ENCODE measurements at places on chromosomes 13 and 19.

- DNase-seq: no peak
Measured at GRCh38 chr19:13929340-13929739, 8.9 kb downstream of the PODNL1 start.

DNA sequence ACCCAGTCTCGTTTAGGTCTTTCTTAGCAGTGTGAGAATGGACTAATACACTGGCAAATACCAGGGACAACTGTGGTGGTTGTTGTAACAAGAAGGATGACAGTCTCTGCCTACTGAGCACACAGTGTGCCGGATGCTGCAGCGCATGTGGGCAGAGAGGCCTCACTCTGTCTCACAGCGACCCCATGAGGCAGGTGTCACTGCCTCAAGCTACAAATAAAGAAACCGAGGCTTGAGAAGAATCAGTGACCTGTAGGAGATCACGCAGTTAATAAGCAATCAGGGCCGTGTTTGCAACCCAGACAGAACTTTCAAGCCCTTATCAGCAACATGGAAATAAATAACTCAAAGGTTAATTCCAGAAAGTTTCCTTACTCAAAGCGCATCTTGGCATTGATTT lies 40.5 kb upstream of the GAS6 start:
- DNase-seq: peak; percentile 50

- DNase-seq: no peak
Measured at GRCh38 chr19:3556978-3557460, 367 bp downstream of the MFSD12 start.

- DNase-seq: no peak
Measured at GRCh38 chr19:31955884-31956283, 389.5 kb upstream of the ZNF507 start.

GRCh38 chr13:32609428-32609827 lies 23.2 kb downstream of the PDS5B start:
- DNase-seq: no peak

- DNase-seq: no peak
Measured at GRCh38 chr19:8148410-8149260, 757 bp downstream of the FBN3 start.

- no peak for DNase-seq
Measured at GRCh38 chr13:29502391-29503008, 93.0 kb downstream of the SLC7A1 start.

DNA sequence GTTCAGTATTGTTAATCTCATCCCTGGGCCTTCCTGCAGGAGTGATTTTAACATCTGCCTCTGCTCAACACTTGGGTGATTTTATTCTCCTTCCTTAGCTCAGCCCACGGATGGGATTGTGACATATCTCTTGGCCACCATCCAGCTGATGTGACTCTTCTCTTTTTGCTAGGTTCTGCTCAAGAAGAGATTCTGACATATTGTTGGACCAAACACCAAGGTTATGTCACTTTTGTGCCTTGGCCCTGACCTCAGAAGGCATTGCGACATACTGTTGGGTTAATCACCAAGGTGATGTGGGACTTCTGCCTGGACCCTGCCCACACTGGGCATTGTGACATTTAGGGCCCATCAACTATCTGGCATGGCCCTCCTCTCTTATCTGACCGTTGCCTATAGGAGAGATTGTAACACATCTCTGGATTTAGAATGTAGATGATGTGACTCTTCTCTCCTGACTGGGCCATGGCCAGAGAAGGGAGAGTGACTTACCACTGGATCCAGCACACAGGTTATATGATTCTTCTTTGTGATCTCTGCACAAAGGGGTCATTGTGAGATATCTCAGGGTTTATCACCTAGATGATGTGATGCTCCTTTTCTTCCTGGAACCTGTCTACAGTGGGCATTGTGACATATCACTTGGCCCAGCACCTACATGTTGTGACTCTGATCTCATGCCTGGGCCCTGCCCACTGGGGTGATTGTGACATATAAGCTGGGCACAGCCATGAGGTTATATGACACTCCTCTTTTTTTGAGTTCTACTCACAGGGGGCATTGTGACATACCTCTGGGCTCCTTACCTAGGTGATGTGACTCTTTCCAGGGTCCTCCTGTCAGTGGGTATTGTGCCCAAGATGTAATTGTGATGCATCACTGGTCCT lies 88.8 kb downstream of the ZNF429 start:
- no peak for DNase-seq

DNA sequence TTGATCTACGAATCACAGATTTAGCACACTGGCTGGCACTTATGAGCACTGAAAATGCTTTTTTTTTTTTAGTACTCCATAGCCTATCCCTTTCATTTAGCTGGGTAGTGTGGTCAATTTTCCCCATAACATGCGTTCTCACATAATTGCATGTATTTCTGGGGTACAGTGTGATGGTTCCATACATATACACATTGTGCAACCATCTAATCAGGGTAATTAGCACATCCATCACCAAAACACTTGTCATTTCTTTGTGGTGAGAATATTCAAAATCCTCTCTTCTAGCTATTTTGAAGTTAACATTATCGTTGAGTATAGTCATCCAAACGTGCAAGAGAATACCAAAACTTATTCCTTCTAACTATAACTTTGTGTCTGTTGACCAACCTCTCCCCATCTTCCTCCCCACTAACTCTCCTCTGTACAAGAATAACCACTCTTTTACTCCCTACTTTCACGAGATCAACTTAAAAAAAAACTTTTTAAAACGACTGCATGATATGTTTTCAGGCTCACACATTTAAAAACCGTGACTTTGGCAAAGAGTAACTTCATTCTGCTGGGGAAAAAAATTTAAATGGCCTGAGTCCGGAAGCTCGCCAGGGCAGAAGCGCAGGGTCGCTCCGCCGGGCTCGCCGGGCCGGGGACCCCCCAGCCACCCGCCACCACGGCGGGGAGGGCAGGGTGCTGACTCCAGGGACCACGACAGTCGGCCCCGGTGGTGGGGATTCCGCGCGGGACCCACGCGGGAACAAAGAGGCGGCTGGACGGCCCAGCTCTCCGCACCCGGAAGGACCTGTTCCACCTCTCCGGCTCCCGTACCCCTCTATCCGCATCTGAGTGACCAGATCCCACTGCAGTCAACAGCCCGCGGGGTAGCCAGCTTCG lies 868 bp upstream of the UBAC2 start:
- no peak for DNase-seq

GRCh38 chr19:16714702-16715287 lies 4.9 kb upstream of the NWD1 start:
- peak; percentile 80 for DNase-seq

- DNase-seq: no peak
Measured at GRCh38 chr13:49055021-49055420, 79.3 kb downstream of the FNDC3A start.

GRCh38 chr13:41267106-41267505 lies 3.7 kb upstream of the MTRF1 start:
- DNase-seq: no peak

DNA sequence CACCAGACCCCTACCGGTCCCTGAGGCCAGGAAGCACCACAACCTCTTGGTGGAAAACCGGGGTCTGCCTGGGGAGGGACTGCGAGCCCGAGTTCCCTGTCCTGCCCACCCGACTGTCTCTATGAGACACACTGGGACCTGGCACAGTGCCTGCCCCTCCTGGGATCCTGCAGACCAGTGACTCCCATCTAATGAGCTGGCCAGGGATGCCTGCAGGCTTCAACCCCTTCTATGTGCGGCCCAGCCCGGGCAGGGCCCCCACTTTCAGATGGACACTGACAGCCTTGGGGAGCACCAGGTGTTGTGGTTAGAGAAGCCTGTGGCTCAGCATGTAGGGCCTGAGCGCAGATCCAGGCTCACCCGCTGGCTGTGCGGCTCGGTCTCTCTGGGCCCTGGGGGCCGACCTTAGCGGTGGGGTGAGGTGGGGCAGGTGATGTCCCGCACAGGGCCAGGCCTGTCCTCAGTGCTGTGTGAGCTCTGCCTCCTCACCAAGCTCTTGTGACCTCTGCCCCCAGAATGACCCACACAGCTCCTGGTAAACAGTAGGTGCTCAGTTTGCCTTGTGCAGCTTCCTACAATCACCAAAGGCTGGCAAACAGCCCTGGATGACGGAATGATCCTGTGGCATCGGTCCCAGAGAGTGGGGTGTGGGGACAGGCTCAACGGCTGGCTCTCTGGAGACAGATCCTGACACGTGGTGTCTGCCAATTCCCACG lies 17.9 kb upstream of the CACTIN start:
- DNase-seq: peak; percentile 90

- no peak for DNase-seq
Measured at GRCh38 chr19:1363599-1363998, 20.1 kb upstream of the NDUFS7 start.

GRCh38 chr13:99263126-99263785 lies 5.1 kb upstream of the GPR18 start:
- DNase-seq: no peak

DNA sequence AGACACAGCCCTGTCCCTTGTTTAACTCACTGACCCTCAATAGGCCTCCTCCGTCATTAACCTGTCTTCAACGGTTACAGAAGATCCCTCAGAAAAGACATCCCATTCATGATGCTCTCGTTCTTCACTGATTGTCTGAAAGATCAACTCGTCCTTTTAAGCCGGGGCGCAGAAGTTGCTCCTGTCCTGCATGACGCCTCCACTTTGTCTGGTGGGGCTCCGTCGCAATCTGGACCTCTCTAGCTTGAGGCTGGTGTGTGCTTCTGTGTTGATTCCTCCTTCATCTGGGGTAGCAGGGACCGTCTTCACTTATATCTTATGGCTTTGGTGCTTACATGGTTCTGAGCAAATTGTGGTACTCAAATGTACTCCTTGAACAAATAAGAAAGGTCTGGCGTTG lies 766.0 kb upstream of the PCDH9 start:
- DNase-seq: no peak

GRCh38 chr19:53545271-53546065 lies 7.5 kb downstream of the ZNF331 start:
- DNase-seq: peak; percentile 10

DNA sequence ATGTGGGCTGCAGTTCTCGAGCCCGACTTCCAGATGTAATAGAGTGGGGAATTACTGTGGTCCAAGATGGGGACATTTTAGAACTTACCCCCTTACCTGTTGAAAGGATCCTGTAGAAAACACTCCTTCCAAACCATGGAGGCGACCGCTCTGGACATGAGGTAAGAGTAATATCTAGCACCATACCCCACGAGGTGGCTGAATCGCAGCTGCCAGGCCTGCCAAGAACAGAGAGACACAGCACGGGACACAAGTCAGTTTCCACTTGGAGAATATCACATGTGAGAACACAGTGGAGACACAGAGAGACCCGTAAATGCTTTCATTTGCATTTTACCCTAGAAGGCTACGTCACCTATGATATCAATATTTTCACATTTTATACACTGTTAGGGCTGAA lies 129.2 kb downstream of the MIPEP start:
- no peak for DNase-seq

DNA sequence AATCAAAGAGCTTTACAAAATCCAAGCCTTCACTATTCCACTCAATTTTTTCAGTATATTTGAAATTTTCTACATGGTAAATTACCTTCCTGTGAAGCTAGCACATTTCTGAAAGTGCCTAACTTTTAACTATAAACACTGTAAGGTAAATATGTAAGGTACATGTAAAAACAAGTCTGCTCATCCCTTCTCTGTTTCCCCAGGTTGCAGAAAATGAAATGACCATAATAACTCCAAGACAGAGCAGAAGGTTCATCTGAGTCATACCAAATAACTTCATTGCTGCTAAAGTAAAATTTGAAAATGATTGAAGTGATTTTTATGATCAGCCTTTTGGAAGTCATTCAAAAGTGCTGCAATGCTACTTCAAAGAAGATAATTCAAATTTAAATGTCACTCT lies 28.6 kb downstream of the FGF14 start:
- DNase-seq: no peak

DNA sequence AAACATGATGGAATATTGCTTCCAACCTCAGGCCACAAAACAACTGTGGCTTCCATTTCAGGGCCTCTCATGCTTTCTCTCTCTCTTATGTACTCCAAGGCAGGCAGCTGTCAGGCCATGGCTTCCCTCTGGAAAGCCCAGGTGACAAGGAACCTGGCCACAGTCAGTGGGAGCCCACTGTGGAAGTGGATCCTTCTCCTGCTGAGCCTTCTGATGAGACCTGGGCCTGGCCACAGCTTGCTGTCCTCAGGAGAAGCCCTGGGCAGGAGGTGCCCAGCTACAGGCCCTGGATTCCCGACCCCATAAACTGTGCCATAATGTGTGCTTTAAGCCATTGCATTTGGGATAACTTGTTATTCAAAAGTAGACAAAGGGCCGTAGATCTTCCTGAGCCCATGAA lies 71.2 kb downstream of the SPACA7 start:
- no peak for DNase-seq

GRCh38 chr19:14155371-14155770 lies 19.0 kb upstream of the ASF1B start:
- DNase-seq: no peak

DNA sequence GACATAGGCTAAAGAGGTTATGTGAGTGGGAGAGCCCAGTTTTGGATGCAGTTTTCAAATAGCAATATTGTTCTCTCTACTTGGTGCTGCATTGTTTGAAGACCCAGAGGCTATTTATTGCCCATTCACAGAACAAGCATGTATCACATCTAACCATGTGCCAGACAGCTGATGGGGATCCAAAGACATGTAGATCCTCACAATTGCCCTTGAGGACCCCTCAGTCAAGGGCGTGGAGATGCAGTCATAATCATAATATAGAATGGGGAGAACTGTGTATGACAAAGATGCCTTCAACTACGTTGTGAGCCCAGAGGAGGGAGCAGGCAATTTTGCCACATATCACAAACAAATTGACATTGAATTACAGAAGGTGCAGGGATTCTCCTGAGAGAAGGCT lies 70.5 kb downstream of the NHLRC3 start:
- DNase-seq: no peak

DNA sequence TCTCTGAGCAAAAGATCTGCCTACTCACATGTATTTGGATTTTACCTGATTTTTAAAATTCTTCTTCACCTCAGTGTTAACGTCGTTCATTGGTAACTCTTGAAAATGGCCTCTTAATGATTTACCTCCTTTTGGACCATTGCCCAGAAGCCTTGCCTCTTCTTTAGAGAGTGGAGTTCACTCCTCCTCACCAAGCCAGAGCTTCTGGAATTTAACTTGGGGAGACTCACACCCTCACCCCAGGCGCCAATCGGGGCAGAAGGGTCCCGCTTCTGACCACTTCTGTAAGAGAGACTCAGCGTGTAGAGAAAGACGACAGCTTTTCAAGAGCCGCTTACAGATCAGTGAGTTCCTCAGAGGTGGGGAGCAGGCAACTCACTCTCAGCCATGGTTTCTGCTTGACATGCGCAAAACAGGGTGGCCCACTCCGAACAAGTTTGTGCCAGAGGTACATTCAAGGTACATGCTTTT lies 2.7 kb downstream of the PNMA8C start:
- no peak for DNase-seq

All from head of caudate nucleus (tissue), 42 donors.